Substantia nigra (tissue), 51 donors: ENCODE measurements at places on chromosomes 2 and 18.

- DNase-seq: no peak
These were observed 178.2 kb upstream of the ZEB2 start for GRCh38 chr2:144698156-144698555.

DNA sequence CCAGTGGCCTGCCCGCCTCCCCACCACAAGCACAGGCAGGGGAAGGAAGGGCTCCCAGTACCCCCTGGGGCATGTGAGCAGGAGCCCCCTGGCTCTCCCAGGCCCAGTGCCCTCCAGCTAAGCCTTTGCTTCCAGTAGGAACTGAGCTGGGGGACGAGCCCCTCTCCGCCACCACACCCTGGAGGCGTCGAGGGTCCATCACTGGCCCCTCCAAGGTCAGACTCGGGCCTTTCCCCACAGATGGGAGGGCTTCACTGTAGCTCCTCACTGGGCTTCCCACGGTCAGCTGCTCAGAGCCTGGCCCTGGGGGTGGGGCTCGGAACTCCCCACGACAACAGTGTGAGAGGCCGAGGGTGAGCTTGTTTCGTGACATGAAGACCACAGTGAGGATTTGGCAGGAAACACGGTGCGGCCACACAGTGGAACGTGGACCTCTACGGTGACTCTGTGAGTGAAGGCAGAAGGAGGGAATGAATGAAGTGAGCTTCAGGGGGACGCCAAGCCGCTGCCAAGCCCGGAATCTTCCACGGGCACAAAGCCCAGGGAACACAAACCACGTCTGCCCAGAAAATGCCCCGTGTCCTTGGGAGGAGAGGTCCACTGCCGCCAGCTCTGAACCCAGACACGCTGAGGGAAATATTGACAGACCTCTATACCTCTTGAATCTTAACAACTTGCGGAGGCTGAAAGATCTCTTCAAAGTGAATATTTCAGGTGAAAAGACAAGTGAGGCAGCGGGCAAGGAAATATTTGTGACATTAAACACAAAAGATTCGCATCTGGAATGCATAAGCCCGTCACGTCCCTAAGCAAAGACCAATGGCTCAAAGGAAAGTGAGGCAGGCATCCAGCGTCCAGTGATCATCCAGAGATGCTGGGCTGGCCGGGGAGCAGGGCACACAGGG is 144.8 kb upstream of the GPC1 start:
- DNase-seq: no peak

DNA sequence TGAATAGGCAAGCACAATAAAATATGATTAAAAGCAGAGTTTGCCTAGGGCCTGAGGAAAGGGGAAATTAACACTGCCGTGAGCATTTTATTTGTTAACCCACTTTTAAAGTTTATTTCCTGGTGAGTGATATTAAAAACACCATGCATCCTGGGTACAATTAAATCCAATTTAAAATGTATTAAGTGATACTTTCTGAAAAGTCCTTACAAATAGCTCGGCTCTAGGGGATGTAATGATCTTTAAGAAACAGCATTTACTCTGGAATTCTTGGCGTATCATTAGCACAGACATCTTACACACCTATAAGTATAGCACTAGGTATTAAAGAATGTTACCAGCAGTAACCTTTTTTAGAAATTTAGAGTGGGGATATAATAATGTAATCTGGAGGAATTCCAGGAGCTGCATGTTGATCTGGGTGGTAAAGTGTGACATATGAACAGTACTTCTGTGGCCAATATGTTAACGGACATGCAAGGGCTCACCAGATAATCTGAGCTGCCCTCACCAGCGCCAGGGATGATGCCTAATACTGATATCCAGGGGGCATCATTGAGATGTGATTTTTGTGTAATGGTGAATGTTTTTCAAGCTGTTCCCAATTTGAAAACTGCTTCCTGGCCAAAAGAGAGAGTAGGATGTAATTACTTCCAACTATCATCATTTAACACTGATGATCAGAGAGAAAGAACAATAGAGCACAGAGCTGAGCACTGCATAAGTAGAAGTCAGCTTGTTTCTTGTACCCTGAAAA is 235.9 kb downstream of the DSEL start:
- DNase-seq: no peak

DNA sequence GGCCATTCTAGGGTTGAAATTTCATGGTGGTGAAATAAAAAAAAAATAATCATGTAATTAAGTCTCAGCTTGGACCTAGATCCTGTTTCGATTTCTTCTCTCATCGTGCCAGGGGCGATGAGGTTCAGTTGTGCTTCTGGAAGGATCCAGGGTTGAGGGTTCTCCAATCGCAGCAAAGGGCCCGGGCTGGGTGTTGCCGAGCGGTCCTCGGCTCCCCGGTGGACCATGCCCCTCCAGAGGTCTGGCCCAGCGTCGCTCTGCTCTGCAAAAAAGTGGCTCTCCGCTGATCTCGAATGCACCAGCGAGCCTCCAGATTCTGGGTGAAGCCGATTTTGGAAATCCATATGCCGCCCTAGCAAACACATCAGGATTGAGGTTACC is 39.0 kb downstream of the EN1 start:
- DNase-seq: no peak

DNA sequence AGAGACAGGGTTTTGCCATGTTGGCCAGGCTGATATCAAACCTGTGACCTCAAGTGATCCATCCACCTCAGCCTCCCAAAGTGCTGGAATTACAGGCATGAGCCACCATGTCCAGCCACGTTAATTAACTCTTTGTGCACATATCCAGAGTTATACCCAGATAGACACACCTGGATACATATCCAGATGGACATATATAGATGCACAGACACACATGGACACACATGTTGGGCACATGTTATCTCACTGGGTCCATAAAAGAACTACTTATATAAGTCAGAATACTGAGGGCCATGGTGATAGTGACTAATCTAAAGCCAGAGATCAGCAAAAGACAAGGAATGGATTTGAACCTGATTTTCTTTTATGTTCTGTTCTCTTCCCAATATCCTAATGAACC is 158.6 kb downstream of the IRS1 start:
- no peak for DNase-seq

- DNase-seq: no peak
These were observed 1960.5 kb upstream of the PIK3C3 start for GRCh38 chr18:39994498-39994897.
